ENCODE measurements at places on chromosomes 16 and 17.

- DNase-seq, result no peak
Measured at GRCh38 chr17:57572062-57572461, 173.0 kb downstream of the CCDC182 start.

DNA sequence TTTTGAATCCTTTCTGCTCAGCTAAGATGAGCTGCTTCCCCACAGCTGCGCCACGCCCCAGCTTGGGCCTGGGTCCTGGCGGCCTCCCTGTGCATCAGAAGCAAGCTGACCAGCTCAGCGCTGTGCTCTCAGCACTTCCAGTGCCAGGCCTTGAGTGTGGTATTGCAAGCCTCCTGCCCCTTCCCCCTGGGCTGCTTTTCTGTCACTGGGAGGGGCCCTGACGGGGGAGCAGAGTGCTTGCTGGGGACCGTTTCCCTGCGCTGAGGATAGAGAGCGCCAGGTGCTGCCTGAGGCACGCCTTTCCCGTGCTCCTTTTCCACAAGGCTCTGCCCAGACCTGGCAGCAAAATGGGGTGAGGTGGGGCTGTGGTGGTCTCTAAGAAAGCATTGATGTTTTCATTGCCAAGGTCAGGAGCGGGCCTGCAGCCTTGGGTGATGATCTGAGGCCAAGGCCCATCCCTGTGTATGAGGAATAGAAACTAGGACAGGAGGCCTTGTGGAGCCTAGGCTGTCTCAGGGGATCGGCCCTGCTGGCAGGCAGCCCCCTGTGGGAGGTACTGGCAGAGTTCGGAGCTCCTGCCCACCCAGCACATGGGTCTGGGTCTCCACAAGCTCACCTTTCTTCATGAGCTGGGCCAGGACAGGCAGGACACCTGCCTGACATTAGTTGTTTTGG lies 29.7 kb downstream of the POLR3E start:
- no peak for DNase-seq

- DNase-seq, result no peak
Measured at GRCh38 chr17:31470592-31470991, 79.1 kb downstream of the RAB11FIP4 start.

GRCh38 chr16:73368715-73369114 lies 320.8 kb upstream of the ZFHX3 start:
- no peak for DNase-seq

DNA sequence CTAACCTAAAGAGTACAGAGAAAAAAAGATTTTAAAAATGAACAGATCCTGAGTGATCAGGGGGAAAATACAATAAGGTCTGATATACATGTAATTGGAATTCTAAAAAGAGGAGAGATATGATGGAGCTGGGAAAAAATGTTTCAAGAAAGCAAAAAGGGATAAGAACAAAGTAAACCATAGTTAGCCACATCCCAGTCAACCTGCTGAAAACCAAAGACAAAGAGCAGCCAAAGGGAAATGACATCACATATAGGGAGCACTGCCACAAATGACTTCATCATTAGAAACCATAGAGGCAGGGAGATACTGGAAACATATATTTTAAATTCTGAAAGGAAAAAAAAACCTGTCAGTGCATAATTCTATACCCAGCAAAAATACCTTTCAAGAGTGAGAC lies 68.8 kb upstream of the AKTIP start:
- no peak for DNase-seq

DNA sequence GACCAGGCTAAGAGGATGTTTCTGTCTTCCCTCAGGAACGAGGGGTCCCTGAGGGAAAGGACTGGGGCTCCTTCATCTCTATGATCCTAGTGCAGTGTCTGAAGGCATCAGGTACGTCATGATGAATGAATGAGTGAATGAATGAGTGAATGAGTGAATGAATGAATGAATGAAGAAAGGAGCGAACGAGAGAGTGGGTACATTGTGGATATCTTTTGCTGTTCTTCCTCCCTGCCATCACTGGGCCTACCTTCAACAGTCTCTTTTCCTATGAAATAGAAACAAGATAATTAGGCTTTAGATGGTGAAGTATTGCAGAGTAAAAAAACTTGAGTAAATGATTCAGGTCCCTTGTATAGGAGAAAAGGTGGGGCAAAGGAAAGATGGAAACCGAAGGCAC lies 111.3 kb upstream of the CRHR1 start:
- no peak for DNase-seq

DNA sequence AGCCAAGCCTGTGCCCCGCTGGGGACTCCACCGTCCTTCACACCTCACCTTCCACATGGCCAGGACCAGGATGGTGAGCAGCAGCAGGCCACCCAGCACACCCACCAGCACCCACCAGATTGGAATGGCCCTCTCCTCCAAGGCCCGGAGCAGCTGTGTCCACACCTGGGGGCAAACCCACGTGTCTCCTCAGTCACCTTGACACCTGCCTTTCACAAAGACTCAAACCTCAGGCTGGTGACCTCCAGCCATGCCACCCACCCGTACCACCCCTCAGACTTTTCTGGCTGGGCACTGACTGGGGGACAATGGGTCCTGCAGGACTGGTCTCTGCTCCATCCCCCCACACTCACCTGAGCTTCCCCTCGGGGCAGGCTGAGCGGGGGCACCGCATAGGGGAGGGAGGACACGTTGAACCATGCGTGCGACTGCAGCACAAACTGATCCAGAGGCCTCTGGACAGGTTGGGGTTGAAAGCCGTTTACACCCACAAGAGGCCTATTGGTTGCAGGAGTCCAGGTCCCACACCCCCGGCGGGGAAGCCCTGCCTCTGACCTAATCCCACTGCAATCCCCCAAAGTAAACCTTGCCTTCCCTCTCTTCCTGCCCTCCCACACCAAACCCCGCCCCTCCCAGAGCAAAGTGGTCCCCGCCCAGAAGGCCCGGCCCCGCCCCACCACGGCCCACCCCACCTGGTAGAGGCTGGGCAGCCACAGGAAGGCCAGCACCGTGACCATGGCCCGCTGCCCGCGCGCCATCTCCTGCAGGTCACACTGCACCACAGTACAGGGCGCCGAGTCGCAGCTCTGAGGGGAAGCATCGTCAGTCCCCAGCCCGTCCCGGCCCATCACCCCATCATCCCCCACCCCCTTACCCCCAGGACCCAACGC lies 10.9 kb upstream of the FAM171A2 start:
- DNase-seq, result no peak

- DNase-seq, result no peak
Measured at GRCh38 chr17:75130059-75130631, 1.4 kb downstream of the NT5C start.

GRCh38 chr17:50590946-50591737 lies 30.6 kb downstream of the CACNA1G start:
- no peak for DNase-seq

DNA sequence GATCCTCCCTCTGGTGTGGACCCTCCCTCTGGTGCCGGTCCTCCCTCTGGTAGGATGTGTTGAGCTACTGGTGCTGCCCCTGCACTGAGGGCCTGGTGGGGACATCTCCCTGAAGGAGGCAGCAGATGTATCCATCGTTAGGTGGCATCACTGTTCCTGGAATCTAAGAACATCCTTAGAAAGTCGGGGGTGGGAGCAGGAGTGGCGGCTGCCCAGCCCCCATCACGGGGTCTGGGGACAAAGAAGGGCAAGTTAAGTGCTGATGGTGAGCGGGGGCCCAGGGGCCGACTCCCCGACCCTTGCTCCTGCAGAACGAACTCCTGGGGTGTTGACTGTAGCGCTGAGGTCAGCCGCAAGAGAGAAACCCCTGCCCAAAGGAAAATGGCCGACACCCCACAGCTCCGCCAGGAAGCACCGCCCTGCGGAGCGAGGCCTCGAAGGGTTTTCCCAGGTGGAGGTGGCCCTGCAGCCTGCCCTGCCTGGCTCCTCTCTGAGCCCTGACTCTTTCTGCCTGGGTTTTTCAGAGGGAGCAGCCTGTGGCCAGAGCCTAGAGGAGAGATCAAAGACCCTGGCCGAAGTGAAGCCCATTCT lies 5.5 kb downstream of the CTU2 start:
- no peak for DNase-seq

DNA sequence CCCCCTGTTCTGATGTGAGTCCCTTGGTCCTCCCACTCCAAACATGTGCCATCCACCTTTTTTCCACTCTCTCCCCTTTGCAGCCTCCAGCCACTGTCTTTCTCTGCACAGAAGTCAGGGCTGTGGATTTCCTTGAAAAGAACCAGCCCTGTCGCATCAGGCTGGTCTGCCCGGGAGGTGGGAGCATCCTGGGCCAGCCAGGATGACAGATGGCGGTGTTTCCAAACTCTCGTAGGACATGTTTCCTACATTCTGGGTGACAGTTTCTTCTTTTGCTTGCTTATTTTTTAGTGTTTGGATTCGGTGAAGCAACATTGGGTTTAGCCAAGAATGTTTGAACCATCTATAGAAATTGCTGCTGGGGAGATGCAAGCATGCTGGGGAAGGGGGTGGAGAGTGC lies 100.8 kb downstream of the CCDC182 start:
- no peak for DNase-seq

DNA sequence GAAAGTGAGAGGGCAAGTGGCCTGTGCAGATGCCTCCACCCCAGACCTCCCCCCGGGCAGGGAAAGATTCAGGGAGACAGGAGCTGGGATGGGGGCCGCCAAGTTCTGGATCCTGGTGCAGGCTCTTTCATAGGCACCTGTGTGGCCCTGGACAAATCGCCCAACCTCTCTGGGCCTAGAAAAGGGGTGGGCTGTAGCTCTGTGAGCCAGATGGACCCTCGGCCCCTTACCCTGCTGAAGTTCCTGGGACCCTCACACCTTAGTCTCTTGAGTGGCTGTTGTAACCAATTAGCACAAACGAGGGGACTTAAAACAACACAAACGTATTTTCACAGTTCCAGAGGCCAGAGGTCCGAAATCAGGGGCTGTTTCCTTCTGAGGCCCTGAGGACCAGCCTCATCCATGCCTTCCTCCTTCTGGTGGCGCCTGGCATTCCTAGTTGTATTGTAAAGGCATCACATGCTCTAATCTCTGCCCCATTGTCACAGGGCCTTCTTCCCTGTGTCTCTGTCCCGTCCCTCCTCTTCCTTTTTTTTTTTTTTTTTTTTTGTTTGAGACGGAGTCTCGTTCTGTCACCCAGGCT lies 352.6 kb downstream of the SEC14L1 start:
- DNase-seq, result no peak

DNA sequence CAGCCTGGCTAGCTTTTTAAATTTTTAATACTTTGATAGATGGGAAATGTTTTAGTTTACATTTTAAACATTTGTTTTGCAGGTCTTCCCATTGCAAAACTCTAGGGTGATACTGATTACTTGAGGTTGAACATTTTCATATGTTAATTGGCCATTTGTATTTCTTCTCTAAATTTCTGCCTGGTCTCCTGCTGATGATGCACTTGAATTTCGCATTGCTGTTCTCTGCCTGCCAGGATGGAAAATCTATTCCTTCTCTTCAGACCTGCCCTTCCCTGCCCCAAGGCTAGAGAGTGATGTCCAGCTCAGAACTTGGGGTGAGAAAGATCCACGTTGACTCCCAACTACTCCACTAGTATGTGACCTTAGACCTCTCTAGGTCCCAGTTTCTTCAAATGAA lies 134.7 kb downstream of the PITPNC1 start:
- no peak for DNase-seq

- no peak for DNase-seq
Measured at GRCh38 chr16:10552281-10552680, 28.1 kb downstream of the EMP2 start.

GRCh38 chr17:1899403-1900000 lies 69.7 kb downstream of the RPA1 start:
- DNase-seq, result no peak

DNA sequence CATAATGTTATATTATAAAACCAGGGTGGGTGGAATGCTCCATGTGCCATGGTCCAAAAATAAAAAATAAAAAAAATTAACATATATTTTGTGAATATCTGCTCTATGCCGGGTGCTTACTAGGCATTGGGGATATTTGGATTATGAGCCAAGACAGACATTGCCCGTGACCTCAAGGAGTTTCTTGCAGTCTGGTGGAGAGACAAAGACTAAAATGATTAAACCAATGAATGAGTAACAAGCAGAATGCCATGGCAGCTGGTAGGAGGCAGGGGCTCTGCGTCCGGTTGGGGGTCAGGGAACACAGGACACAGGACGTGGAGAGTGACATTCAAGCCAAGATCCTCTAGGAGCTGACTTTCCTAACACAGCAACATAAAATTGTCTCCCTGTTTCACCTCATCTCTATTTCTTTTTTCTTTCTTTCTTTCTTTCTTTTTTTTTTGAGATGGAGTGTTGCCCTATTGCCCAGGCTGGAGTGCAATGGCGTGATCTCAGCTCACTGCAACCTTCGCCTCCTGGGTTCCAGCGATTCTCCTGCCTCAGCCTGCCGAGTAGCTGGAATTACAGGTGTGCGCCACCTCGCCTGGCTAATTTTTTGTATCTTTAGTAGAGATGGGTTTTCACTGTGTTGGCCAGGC lies 35.4 kb downstream of the RGS9 start:
- DNase-seq, result peak; percentile 8

DNA sequence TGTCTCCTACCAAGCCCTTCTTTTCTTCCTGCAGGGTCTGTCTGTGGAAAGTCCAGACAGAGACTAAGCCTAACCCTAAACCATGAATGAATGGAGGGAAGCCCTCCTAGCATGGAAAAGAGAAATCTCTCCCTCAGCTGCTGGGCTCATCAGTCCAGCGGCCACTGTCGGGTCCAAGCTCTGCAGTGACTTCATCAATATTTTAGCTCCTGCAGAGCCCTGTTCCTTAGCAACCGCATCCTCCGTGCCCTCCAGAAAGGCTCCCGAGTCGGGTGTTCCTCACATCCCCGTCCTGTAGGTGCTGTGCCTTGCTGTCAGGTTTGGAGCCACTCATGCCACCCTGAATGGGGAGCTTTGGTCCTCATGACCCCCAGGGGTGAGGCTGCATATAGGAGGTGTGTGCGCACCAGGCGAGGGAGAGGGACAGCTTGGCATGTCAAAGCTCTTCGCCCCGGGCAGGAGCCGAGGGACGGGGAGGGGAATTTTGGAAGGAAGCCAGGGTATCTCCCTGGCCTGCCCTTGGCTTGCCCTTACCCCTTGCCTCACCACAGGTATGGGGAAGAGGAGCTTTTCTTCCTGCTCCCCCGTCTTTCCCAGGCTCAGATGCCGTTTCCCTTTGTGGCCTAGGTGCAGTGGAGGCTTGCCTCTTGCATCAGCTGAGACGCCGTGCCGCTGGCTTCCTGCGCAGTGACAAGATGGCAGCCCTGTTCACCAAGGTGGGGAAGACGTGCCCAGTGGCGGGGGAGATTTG lies 23.9 kb downstream of the SGSM2 start:
- DNase-seq, result no peak

GRCh38 chr16:6493555-6493954 lies 839.1 kb upstream of the RBFOX1 start:
- DNase-seq, result no peak

DNA sequence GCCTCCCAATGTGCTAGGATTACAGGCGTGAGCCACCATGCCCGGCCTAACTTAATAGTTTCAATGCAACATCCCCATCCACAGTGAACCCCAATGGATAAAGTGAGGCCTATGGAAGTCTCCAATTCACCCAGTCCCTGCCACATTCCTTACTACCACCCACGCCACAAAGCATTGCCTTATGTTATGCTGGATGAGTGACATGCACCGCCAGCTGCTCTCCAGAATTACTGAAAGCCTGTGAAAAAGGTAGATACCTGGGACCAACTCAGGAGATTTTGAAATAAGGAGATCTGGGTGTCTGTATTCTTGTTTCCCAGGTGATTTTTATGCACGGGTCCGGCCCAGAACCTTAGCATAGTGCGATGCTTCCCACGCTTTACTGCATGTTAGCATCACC lies 16.9 kb upstream of the GAS7 start:
- DNase-seq, result no peak

GRCh38 chr17:78268951-78269905 lies 37.8 kb downstream of the TMEM235 start:
- no peak for DNase-seq
